Glutamatergic neuron (in vitro differentiated cells): ENCODE measurements at places on chromosomes 7 and 10. TPM values are rescaled to one million over a fixed set of nuclear protein-coding genes. Genes with fewer than 3 reads are reported as not detected.

The ODAD2 gene
- total RNA-seq, result not detected

The TMEM176A gene
- 1.3 TPM for total RNA-seq

The HOXA10 gene
- total RNA-seq, result not detected

The ANTXRL gene
- total RNA-seq, result not detected

The MYOZ1 gene
- 0.64 TPM for total RNA-seq
